ENCODE measurements at places on chromosomes 5 and 9. TPM values are rescaled to one million over a fixed set of nuclear protein-coding genes. Genes with fewer than 3 reads are reported as not detected.

The PROB1 gene
- 2.0 TPM for total RNA-seq

The IFNA2 gene
- total RNA-seq = not detected

The DNM1 gene
- total RNA-seq = 10.4 TPM

The HAVCR2 gene
- total RNA-seq = 2.1 TPM

DNA sequence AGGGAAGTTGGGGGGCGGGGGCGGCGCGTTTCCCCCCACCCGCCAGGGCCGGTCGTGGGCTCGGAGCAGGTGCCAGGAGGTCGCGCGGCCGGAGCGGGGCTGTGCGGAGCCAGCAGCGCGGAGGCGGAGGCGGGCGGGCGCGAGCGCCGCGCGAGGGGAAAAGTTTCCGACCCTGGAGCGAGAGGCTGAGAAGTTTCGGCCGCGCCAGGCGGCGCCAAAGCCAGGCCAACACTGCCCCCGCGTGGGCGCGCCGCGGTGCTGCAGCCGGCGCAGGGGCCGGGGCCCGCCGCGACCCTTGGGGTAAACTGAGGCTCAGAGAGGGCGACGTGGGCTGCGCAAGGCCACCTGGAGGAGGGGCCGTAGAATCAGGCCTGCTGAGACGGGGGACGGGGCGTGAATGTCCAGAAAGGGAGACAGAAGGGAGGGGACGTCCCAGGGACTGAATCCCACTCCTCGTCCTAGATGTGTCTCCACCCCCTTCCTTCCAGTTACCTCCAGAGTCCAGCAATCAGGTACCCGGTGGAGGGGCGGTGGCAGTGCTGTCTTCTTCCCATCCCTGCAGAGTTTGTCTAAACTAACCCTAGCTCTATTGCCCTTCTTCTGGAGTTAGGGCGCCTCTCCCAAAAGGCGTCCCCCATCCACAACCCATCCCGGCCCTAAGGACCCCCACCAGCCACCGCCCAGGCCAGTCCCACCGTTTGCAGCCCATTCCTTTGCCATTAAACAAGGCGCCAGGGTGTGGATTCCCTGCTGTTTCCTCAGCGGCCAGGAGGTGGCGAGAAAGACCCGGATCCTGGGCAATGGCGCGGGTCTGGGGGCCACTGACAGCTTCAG is 10.2 kb downstream of the C9orf50 start:
- peak overlapping the region; percentile 89 for H3K27ac ChIP-seq
- no peaks in the 10 kb centered on the region for H3K36me3 ChIP-seq
- peak overlapping the region; percentile 57 for H3K4me3 ChIP-seq
- H3K4me1 ChIP-seq = peaks cover 16% of the 10 kb centered on the region
- no peaks in the 10 kb centered on the region for H3K27me3 ChIP-seq
- DNase-seq = peak; percentile 87

DNA sequence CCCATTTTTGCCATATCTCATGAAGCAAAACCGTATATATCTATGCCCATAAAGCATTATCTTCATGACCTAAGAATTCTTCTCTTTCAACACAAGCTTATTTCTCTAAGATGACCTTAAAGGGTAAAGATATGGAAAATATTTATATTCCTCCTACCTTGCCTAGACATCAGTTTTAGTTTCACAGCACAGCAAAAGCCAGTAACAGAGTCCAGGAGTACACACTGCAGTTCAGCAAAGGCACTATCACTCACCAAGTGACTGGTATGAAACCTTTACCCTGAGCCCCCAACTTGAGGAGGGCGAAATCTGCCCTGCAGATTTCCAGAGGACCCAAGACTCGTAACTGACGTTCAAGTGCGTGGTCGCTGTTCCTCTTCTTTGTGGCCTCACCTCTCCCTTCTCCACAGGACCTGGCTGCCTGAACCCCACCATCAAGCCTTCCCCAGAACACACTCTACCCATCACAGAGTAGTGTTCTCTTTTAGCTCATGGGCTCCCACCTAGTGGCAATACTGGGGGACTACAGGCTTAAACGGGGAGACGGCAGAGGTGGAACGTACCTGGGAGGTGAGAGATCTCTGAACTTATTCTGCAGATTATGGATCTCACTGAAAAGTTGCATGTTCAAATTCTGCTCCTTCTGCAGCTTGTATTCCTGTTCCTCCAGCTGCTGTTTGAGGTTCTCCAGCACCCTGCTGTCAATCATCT is 141.0 kb downstream of the CDK5RAP2 start:
- DNase-seq = no peak
- no peaks in the 10 kb centered on the region for H3K27me3 ChIP-seq
- no peak overlapping the region for H3K4me3 ChIP-seq
- no peak overlapping the region for H3K27ac ChIP-seq
- H3K4me1 ChIP-seq = peaks cover 31% of the 10 kb centered on the region
- H3K36me3 ChIP-seq = no peaks in the 10 kb centered on the region

GRCh38 chr5:52356311-52356918 is 431.3 kb upstream of the ITGA1 start:
- H3K27me3 ChIP-seq = no peaks in the 10 kb centered on the region
- no peak for DNase-seq
- no peaks in the 10 kb centered on the region for H3K4me1 ChIP-seq

- no peaks in the 10 kb centered on the region for H3K4me1 ChIP-seq
- H3K36me3 ChIP-seq = no peaks in the 10 kb centered on the region
- no peaks in the 10 kb centered on the region for H3K27me3 ChIP-seq
- DNase-seq = no peak
- no peak overlapping the region for H3K27ac ChIP-seq
- no peak overlapping the region for H3K4me3 ChIP-seq
These were observed 39.3 kb upstream of the SHB start for GRCh38 chr9:38108326-38108725.

DNA sequence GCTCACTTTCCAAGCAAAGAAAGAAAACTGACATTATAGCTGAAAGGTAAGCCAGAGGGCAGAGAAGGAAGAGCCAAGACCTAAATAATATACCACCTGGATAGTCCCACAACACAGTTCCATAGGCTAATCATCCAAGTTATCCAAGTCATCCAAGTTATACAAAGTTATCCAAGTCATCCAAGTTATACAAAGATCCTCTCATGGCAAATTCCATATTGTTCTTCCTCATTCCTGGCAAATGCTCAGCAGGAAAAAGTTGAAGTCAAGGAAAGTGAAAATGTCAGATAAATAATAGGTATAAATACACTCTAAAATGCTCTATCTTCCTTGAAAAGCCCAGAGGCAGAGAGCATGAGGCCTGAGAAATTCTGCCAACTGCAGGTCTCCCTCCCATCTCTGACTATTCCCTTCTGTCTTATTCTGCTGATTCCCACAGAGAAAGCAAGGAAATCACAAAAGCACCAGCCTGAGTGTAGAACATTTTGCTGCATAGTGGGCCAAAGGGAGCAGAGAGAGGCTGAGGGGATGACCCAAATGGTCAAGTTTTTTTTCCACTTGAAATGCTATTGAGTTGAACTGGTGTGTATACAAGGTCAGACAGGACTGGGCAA is 12.5 kb downstream of the MCTP1 start:
- H3K27ac ChIP-seq = no peak overlapping the region
- no peaks in the 10 kb centered on the region for H3K4me1 ChIP-seq
- no peaks in the 10 kb centered on the region for H3K36me3 ChIP-seq
- DNase-seq = no peak
- no peaks in the 10 kb centered on the region for H3K27me3 ChIP-seq

GRCh38 chr5:124995421-124995820 is 249.0 kb upstream of the ZNF608 start:
- H3K27me3 ChIP-seq = no peaks in the 10 kb centered on the region
- no peak overlapping the region for H3K27ac ChIP-seq
- no peak overlapping the region for H3K4me3 ChIP-seq
- DNase-seq = no peak
- no peaks in the 10 kb centered on the region for H3K36me3 ChIP-seq
- H3K4me1 ChIP-seq = no peaks in the 10 kb centered on the region

DNA sequence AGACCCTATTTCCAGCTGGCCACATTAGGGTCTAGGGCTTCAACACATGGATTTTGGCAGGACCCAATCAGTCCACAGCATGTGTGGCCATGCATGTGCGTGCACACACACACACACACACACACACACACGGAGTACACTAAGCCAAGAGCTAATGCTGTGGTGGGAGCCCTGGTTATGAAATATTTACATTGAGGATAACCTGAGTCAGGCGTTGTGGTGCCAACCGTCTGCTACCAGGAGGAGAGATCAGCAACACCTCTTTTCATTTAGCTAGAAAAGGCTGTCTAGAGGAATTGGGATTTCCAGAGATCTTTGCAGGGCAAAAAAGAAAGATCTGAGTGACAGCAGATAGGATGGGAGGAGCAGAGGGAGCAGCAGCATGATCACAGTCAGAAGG is 141.5 kb downstream of the TRPM3 start:
- no peak overlapping the region for H3K4me3 ChIP-seq
- DNase-seq = no peak
- no peaks in the 10 kb centered on the region for H3K4me1 ChIP-seq
- H3K27ac ChIP-seq = no peak overlapping the region

GRCh38 chr5:168131519-168131918 is 159.9 kb upstream of the WWC1 start:
- no peaks in the 10 kb centered on the region for H3K27me3 ChIP-seq
- H3K4me1 ChIP-seq = no peaks in the 10 kb centered on the region
- H3K27ac ChIP-seq = no peak overlapping the region
- no peak for DNase-seq

DNA sequence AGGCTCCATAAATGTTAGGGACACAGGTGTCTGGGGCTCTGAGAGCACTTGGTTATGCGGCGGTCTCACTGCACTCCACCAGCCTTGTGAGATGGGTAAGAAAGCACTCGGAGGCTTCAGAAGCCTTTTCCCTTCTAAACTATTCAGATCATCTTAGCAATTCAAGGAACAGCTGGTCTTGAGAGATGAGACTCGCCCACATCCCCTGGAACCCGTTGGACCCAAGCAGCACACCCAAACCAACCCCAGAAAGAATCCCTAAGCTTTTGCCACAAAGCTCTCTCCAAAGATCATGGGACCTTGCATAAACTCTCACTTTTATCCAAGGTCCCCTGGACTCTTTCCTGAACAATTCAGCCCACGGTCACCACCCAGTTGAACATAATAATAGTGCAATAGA is 90.2 kb downstream of the RAPGEF1 start:
- no peaks in the 10 kb centered on the region for H3K36me3 ChIP-seq
- no peak for DNase-seq
- H3K4me3 ChIP-seq = no peak overlapping the region
- H3K27me3 ChIP-seq = no peaks in the 10 kb centered on the region
- no peak overlapping the region for H3K27ac ChIP-seq

DNA sequence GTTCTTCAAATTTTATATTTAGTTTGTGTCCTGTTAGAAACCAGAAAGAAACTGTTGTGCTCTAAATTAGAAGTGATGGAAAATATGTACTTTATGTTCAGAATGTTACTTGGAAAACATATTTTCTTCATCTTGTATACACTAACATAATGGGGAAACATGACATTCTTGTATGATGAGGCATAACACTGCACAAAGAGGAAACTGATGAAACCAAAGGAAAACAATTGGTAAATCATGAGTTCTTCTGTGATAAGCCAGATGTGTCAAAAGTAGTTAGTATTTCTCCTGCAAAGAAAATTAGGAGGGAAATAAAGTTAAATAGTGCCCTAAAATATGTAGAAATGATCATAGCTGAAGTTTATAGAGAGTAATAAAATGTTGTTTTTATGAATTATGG is 111.1 kb upstream of the FBN2 start:
- no peak overlapping the region for H3K4me3 ChIP-seq
- no peaks in the 10 kb centered on the region for H3K27me3 ChIP-seq
- H3K36me3 ChIP-seq = no peaks in the 10 kb centered on the region
- peaks cover 2% of the 10 kb centered on the region for H3K4me1 ChIP-seq

Data from ovary (tissue), 10 donors.